Esophagus mucosa (tissue), 1 donor: ENCODE measurements at places on chromosomes 3 and 15.

- no peak for ATAC-seq
Observed at GRCh38 chr15:89614164-89614563, 38.9 kb downstream of the TICRR start.

- ATAC-seq: no peak
Observed at GRCh38 chr3:42072831-42073301, 18.3 kb upstream of the TRAK1 start.

- ATAC-seq: no peak
Observed at GRCh38 chr3:34258271-34258998, 460.0 kb downstream of the PDCD6IP start.

DNA sequence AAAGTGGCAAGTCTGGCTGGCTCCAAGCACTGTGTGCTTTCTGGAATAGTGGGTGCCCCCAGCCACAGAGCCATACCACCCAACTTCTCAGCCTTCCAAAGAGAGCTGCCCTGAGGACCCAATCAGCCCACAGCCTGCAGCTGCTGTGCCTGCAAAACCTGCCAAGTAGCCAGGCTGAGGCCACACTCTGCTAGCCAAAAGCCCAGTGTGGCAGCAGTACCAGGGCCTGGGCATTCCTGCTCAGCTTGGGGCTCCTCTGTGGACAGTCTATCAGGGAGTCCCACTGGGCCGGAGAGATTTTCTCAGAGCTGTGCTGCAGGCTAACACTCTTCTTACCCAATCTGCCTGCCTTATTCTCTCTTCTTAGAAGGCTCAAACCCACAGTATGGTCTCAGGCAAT, 136.5 kb downstream of the TPRA1 start:
- ATAC-seq: no peak

GRCh38 chr15:80567721-80568157, 127.4 kb upstream of the ABHD17C start:
- ATAC-seq: peak; percentile 70

DNA sequence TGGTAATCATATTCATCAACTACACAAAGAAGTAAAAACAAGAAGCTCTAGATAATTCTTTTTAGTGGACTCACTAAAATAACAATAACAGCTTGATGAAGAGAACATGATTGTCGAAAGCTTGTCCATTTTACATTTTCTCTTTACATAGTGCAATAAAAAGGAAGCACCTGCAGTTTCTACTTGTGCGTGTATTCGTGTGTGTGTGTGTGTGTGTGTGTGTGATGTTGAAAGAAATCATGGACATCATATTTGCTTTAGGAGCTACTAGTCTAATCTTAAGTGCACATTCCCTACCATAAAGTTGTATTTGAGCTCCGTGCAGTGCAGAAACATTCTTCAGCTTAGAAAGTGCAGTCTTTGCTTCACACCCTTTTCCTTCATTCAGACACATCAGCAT, 288.8 kb downstream of the ZBTB20 start:
- no peak for ATAC-seq

DNA sequence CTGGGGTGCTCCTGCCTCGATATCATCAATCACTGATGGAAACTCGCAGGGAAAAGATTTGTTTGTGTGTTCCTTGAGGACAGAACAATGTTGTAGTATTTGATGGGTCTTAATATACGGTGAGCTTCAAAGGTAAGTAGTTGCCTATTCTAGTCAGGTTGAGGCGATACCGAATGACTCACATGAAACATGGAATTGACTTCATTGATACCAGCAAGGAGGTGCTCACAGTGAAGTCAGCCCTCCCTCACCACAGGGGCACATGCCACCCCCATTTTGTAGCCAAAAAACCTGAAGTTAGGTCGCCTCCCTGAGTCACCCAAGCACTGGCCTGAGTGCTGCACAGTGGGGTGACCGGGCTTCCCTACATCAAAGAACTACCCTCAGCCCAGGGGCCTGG, 3.7 kb upstream of the ALDH1A3 start:
- no peak for ATAC-seq

DNA sequence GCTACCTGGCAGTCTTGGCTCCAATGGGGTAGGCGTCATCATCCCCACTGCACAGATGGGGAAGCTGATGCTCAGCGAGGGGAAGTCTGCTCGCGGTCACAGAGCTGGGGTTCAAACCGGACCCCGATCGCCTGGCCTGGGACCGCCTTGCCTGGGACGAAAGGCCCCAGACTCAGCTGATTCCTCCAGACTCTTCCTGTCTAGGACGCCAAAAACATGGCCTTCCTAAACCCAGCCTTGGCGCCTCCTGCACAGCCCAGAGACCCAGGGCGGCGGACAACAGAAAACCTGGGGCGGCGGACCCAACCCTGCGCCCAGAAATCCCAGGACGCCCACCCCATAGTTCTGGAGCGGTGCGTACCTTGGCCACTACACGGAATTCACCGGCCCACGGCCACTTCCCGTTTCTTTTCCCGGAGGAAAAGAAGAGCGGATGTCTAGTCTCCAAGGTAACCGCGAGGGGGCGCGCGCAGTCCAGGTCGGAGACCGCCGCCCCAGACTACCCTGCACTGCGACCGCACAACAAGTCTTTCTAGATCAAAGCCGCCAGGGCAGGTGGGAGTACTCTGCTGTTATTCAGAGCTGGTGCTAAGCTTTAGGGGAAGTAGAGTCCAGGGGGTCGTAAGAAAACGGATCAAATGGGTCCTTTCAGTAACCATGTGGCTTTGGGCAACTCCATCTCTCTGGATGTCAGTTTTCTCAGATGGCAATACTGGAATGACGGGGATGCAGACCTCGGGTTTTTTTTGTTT, 4.9 kb upstream of the IL17RD start:
- ATAC-seq: peak; percentile 71

GRCh38 chr15:66603301-66604179, 37.7 kb upstream of the LCTL start:
- peak; percentile 72 for ATAC-seq

GRCh38 chr3:122253581-122253980, 70.1 kb downstream of the CASR start:
- no peak for ATAC-seq

GRCh38 chr3:23648996-23649395, 156.8 kb upstream of the UBE2E1 start:
- ATAC-seq: peak; percentile 91

DNA sequence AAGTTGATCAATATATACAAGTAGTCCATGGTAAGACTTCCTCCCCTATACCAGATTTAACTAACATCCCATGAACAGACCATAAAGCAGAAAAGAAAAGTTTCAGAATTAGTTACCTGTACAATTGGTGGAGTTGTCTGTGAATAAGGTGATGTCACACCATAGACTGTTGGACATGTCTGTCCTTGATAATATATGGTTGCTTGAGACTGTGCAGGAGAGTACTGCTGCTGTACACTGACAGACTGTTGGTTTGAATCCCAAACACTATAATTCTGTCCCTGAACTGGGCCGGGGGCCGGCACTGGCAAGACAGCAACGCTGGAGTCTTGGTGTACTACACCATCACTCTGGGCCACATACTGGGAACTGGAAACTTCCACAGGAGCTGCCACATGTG, 77.2 kb downstream of the NBEAL2 start:
- peak; percentile 24 for ATAC-seq

GRCh38 chr3:43522727-43523362, 99.0 kb downstream of the ANO10 start:
- ATAC-seq: no peak

DNA sequence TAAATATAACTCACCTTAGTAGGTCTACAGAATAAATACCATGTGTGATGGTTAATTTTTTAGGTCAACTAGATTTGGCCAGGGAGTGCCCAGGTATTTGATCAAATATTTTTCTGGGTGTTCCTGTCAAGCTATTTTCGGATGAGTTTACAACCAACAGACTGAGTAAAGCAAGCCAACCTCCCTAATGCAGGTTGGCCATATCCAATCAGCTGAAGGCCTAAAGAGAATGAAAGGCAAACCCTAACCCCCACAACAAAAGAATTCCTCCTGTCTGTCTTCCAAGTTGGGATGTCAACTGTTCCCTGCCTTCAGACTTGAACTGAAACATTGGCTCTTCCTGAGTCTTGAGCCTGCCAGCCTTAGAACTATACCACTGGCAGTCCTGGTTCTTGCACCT, 28.6 kb downstream of the TASOR start:
- ATAC-seq: no peak

GRCh38 chr3:128174675-128175590, 21.7 kb downstream of the EEFSEC start:
- ATAC-seq: peak; percentile 43

DNA sequence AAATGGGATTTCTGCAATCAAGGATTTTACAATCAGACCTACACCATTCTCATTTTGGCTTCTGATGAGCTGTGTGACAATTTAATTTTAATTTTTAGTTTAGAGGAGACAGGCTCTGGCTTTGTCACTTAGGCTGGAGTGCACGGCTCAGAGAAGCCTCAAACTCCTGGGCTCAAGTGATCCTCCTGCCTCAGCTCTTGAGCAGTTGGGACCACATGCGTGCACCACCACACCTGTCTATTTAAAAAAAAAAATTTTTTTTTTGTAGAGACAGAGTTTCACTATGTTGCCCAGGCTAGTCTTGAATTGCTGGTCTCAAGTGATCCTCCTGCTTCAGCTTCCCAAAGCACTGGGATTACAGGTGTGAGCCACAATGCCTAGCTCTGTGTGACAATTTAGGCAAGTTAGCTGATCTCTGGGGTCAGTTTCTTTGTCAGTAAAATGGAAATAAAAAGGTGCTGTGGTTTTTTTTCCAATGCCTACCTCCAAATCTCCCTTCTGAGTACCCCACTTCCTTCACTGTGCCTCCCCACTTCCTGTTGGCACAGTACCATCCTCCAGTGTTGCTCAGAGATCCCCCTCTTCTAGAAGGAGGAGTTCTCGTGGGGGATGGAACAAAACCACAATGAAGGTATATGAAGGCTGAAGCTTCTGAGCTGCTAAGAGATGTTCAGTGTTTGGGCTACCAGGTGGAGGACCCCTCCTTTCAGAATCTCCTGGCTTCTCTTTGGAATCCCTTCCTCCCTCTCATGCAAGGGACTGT, 54.1 kb upstream of the GSK3B start:
- ATAC-seq: no peak

DNA sequence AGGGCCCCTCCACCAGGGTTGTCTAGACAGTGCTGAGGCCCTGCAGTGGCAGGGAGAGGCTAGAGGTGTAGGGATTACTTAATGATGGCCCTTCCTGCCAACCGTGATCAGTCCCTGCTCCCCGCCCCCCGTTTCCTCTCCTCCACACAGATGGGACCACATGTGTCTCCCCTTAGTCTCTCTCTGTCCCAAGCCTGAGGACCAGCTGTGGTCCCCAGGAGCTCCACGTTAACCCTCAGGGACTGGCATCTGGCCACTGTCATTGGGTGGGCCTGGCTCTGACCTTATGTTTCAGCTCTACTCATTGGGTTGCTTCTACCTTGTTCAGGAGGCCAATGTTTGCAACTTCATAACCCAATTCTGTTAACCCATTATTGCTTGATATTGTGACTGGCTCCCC, 6.0 kb upstream of the ALPK3 start:
- peak; percentile 36 for ATAC-seq

DNA sequence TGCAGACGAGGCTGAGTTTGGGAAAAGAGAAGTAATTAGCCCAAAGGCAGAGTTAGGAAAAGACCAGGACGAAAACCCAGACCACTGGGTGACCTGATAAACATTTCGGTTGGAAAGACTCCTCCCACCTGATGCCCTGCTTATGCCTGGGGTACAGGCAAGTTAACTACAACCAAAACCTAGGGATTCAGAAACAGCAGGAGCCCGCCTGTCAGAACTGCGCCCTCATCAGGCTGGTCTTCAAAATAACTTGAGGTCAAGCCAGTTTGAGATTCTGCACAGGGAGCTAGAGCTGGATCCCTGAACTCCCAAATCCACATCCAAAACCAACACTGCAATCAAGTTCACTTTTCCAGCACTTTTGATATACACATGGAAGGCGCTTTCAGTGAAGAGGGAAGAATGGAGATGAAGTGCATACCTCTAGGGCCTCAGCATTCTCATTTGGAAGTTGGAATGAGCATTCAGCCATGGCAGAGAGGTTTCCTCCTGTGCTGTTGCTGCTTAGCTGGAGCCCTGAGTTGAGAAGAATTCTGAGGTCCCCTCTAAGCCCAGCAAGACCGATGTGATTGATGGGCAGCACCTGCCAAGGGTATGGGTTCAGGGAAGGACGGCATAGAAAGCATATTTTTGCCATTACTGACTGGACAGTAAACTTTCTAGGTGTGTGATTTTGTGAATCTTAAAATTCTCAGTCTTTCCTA, 11.6 kb downstream of the TSEN2 start:
- ATAC-seq: no peak

DNA sequence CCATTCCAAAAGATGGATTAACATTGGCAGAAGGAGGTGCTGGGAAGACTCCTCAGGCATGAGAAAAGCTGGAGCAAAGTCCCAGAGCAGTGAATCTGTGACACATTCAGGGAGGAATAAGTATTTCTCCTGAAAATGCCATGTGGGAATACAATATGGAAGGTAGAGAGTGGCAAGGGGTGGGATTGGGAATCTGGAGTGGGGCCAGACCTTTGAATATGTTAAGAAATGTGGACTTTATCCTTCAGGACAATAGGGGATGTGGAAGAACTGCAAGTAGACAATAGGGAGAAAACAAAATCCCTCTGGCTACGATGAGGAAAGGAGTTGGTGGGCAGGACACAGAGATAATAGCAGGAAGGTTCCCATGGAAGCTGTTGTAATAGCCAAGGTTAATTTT, 305.6 kb upstream of the TGFBR2 start:
- no peak for ATAC-seq

GRCh38 chr3:49343163-49343562, 3.3 kb upstream of the USP4 start:
- ATAC-seq: no peak

DNA sequence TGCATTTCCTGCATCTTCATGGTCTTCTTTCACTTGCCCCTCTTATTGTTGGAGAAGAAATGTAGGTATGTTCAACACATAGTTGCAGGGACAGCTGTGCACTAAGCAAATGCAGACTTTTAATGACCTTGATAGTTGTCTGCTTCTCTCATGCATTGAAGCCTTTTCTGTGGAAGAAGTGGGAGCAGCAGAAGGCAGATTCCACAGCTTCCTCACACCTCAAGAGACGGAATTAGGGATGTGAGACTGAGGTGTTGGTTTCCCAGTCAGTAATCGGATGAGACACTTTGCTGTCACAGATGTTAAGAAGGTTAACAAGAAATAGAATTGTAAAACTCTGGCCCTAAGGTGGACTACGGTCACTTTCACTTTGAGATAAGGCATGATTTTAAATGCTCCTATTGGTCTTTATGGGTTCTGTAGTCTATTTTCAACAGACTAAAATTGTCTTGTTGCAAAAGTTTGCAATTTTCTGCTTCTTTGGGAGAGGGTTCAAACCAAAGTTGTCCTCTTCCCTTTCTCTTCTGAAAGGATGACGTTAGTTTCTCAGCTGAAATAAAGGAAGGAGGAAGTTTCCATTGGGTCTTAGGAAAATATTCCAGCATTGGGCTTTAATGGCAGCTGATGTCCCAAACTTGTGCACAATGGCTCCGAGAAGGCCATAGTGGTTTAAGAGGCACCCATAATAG, 117.4 kb downstream of the LPP start:
- no peak for ATAC-seq
